ENCODE measurements at places on chromosomes 13 and 19.

- DNase-seq = no peak
These were observed 448.2 kb downstream of the KCTD12 start for GRCh38 chr13:76438050-76438449.

DNA sequence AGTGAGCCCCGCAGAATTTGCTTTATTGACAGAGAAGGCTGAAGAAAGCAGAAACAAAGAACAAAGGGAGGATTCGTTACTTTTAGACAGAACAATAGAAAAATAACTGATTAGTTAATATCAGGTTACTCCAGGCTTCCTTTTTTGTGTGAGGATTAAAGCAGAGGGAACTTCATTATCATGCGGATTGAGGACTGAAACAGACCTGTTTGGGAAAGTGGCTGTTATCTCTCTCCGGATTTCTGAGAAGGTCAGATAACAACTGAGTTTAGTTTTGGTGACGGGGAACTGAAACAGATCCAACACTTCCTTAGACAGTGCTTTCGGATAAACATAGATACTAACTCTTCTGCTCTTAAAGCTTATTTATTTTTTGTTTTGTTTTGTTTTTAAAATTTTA lies 246.4 kb upstream of the ZNF507 start:
- no peak for DNase-seq

- DNase-seq = no peak
These were observed 6.3 kb upstream of the WTIP start for GRCh38 chr19:34475026-34475974.

GRCh38 chr13:112175162-112176075 lies 108.5 kb downstream of the SOX1 start:
- DNase-seq = no peak

- no peak for DNase-seq
These were observed 6.0 kb downstream of the RCN3 start for GRCh38 chr19:49533551-49534488.

GRCh38 chr19:40740747-40741146 lies 9.5 kb downstream of the ACTMAP start:
- DNase-seq = peak; percentile 44

GRCh38 chr13:73321043-73321442 lies 262.2 kb downstream of the KLF5 start:
- DNase-seq = no peak

DNA sequence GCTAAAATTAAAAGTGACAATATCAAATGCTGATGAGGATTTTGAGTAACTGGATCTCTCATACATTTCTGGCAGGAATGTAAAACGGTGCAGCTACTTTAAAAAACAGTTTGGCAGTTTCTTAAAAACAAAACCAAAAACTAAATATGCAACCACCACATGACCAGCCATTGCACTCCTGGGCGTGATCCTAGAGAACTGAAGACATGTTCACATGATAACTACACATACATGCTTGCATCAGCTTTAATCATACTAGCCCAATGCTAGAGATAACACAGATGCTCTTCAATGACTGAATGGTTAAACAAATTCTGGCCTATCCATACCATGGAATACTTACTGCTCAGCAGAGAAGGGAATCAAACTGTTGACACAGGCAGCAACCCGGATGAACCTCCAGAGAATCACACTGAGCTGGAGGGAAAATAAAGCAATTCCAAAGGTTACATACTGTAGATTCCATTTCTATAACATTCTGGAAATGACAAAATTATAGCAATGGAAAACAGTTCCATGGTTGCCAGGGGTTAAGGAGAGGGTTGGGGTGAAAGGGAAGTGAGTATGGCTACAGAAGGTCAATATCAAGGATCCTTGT lies 25.5 kb upstream of the NAXD start:
- DNase-seq = no peak

DNA sequence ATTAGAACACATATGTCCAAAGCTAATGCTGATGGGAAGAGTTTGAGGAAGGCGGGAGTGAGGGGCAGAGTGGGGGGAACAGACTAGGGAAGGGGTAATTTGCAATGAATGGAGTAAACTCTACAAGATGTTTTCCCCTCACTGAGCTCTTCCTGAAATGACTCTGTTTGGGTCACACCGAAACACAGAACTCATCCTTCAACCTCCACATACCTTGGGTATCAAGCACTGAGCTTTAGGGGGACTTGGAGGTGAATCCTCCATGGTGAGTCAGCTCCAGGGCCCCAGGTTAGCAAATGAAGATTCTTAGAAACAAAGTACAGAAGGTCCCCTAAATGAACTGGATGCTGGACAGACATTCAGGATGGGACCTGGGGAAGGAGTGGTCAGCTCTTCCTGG lies 1.3 kb upstream of the SIGLEC10 start:
- DNase-seq = no peak

GRCh38 chr13:67283637-67284036 lies 53.5 kb upstream of the PCDH9 start:
- no peak for DNase-seq

DNA sequence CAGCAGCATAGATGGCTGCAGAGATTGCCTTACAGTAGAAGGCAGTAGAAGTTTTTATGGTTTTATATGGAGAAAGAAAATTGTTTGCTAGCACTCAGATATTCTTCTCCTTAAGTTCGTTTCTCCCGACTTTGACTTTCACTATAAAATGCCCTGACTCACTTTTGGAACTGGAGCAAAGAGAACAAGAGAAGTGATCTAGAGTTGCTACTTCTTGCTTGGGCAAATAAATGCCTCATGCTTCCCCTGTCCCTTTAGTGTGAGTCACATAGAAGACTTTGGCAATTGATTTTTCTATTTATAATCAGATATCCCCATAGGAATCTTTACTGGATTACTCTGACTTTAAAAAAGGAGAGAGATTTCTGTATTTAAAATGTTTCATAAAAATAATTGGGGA lies 46.9 kb downstream of the ITGBL1 start:
- no peak for DNase-seq

DNA sequence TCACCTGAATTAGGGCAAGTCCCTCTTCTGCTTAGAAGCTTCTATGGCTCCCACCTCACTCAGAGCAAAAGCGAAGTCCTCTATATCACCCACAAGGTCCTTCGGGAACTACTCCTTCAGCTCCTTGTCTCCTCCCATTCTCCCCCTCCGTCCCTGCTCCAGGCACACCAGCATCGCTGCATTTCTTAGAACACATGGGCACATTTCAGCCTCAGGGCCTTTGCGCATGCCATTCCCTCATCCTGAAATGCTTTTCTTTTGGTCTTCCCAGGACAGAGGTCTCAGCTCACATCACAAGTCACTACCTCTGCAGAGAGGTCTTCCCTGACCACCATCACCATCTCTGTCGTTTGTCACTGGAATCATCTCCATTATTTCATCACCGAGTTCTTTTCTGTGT lies 4.0 kb downstream of the S1PR5 start:
- no peak for DNase-seq

DNA sequence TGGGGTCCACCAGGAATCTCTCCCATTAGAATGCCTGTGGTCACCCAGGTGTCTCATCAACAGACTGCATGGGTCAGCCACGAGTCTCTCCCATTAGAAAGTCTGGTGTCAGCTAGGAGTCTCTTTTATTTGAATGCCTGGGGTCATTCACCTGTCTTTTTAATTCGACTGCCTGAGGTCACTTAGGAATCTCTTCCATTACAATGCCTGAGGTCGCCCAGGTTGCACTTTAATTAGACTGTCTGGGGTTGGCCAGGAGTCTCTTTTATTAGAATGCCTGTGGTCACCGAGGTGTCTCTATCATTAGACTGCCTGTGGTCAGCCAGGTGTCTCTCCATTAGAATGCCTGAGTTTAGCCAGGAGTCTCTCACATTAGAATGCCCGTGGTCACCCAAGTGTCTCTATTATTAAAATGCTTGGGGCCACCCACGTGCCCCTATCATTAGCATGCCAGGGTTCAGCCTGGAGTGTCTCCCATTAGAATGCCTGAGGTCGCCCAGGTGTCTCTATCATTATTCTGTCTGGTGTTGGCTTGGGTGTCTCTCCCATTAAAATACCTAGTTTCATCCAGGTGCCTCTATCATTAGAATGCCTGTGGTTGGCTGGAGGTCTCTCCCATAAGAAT lies 1474.3 kb downstream of the UQCRFS1 start:
- DNase-seq = no peak

- no peak for DNase-seq
These were observed 13.7 kb downstream of the EIF3K start for GRCh38 chr19:38632476-38633213.

- DNase-seq = no peak
These were observed 14.9 kb downstream of the FXYD5 start for GRCh38 chr19:35169221-35169995.

DNA sequence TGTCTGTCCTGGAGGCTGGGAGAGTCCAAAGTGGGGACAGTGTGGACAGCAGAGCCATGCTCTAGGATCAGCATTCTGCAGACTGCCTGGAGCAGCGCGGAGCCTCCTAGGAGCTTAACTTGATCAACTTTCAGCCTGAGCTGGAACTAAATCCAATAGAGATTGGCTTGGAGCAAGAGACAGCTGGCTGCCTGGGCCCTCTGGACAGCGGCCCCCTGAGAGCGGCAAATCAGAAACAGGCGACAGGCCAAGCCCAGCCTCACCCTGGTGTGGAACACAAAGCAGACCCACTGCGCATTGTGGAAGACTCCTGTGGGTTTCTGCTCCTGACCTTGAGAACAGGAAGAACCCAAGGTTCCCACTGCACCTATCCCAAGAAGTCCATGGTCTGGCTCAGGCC lies 462.2 kb downstream of the TSHZ3 start:
- DNase-seq = no peak

- no peak for DNase-seq
These were observed 39.4 kb upstream of the FARP1 start for GRCh38 chr13:98103531-98103930.

DNA sequence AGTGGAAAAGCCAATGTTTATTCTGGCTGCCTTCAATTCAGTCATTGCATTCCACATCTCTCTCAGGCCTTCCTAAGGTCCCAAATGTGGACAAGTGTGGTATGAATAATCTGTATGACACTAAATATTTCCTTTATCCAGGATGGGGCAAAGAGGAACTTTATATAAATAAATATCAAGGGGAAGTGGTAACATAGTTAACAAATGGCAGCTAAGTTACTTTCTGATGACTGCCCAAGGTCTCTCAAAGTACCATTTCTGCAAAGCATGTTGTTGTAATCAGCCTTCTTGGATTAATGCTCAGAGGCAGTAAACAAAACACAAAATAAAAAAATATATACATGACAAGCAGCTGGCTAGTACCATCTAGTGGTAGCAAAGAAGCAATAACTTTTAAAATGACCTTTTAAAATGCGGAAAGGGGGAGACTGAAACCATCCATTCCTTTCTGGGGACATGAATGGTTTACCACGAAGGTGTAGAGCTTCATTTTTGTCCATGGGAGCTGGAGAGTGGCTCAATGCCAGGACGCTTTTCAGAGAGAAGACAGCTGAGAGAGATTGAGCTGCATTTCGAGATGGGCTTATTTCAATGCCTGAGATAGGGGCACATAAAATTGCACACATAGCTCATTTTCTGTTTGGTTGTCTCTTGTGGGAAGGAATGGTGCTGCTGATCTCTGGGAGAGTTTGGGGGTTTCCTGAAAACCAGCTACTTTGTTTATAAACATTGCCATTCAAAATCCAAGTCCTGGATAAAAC lies 259.2 kb downstream of the RFC3 start:
- no peak for DNase-seq

GRCh38 chr13:45473627-45474026 lies 8.9 kb downstream of the COG3 start:
- DNase-seq = no peak

DNA sequence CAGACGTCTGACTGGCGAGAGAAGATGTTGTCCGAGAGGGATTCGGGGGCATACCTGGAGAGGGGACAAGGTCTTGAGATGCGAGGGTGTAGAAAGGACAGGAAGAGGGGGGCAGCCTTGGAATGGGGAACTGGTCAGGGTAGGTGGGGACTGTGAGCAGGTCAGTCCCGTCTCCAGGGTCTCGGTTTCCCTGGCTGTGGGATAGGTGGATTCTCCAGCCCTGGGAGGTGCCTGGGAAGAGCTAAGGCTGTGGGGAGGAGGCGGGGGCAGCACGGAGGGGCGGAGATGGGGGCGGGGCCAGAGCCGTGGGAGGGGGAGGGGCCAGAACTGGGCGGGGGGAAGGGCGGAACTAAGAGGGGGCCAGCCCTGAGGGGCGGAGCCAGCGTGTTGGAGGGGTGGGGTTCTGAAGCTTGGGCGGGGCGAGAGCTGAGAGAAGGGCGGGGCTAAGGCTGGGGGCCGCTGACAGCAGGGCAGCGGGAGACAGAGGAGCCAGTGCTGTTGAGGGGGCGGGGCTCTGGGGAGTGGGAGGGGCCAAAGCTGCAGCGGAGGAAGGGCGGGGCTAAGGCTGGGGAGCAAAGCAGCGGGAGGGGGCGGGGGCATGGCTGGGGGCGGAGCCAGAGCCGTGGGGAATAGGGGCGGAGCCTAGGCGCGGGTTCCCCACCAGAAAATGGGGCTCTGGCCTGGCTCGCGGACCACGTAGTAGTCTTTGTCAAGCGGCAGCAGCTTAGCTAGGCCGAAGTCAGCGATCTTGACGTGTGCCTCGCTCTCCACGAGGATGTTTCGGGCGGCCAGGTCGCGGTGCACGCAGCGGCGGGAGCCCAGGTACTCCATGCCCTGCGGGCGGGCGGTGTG lies 9.5 kb upstream of the INSL3 start:
- DNase-seq = no peak

GRCh38 chr13:45872566-45872965 lies 21.0 kb upstream of the SIAH3 start:
- no peak for DNase-seq

DNA sequence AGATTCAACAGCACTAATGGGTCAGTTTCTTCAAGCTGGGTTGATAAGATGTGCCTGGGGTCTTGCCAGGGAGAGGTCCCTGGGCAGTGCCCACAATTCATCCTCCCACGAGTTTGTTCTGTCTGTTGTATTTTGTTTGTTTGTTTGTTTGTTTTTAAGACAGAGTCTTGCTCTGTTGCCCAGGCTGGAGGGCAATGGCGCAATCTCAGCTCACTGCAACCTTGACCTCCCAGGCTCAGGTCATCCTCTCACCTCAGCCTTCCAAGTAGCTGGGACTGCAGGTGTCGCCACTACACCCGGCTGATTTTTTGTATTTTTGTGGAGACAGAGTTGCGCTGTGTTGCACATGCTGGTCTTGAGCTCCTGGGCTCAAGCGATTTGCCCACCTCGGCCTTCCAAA lies 120.1 kb downstream of the NUFIP1 start:
- DNase-seq = no peak

- DNase-seq = no peak
These were observed 218.5 kb downstream of the ZNF536 start for GRCh38 chr19:30590596-30591229.

- no peak for DNase-seq
These were observed 10.0 kb downstream of the RYR1 start for GRCh38 chr19:38443458-38443999.

DNA sequence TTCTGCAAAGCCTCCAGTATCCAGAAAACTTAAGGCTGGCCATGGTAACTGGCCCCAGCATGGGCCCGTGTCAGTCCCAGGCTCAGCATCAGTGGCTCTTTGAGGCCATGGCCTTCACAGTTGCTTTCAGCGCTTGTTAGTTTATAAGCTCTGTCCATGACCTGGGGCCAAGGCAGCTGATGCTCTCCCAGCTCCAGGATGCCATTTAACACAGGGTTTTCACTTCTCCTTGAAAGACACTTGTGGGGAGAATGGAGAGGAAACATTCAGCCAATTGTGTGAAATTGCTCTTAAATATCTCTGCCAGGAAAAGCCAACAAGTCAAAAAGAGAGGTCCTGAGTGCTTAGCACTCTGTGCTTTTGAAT lies 321.3 kb downstream of the FOXO1 start:
- DNase-seq = no peak

All from thoracic aorta (tissue), 2 donors.